Progenitor cell of endocrine pancreas (in vitro differentiated cells): ENCODE measurements at places on chromosomes 2 and 18.

GRCh38 chr2:168727904-168728470 is 74.5 kb upstream of the NOSTRIN start:
- DNase-seq = no peak

- DNase-seq = no peak
These were observed 244.1 kb downstream of the ICOS start for GRCh38 chr2:204180649-204181048.

DNA sequence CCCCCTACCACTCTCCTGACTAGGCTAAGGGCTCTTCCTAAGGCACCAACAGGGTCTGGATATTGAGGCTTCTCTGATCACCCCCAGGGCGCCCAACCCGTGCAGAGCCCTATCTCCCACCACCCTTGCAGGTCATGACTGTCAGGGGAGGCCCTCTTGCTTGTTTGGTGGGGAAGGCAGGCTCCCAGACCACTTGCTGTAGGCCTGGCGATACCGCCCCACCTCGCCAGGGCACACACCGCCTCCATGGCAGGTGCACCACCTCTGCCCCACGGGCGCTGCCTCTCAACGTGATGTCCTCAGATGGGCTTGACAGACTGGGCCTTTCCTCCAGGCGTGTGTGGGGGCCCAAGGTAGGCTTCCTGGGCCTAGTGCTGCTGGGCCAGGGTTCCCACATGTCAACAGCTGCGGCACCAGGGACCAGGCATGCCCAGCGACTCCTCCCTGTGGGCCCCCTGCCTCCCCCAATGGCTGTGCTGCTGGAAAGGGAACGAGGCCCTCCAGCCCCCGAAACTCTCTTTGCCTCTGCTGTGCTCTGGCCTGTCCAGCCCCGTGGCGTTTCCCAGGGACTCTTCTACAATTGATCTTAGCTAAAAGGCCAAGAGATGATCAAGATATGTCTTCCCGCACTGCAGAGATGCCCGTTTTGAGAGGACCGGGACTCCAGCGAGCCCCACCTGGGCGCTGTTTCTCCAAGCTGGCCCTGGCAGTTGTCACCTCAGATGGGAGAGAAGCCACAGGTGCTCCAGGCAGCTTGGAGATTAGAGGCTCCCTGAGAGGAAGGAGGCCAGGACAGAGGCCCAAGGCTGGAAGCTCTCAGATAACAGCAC is 7.5 kb downstream of the NPPC start:
- no peak for DNase-seq

- DNase-seq = no peak
These were observed 246.8 kb downstream of the HDAC4 start for GRCh38 chr2:239153806-239154591.

GRCh38 chr18:32847691-32848090 is 74.9 kb upstream of the KLHL14 start:
- no peak for DNase-seq

DNA sequence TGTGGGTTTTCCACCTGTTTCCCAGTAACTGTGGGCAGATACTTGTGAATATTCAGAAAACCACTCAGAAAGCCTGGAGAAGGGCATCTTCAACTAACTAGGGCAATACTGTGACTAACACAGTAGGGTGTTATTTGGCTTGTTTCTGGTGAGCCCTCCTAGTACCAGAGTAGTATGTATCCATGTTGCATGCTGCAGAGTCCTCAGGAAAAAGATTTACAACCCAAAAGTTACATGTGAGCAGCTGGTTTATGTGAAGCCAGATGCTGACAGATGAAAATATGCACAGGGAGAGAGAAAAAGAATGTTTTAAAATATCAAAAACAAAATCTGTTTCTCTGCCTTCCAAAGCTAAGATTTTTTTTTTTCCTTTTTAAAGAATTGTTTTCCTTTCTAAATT is 333.2 kb upstream of the UBE2E3 start:
- DNase-seq = no peak

- DNase-seq = no peak
These were observed 147.6 kb upstream of the CAB39 start for GRCh38 chr2:230564805-230565779.

DNA sequence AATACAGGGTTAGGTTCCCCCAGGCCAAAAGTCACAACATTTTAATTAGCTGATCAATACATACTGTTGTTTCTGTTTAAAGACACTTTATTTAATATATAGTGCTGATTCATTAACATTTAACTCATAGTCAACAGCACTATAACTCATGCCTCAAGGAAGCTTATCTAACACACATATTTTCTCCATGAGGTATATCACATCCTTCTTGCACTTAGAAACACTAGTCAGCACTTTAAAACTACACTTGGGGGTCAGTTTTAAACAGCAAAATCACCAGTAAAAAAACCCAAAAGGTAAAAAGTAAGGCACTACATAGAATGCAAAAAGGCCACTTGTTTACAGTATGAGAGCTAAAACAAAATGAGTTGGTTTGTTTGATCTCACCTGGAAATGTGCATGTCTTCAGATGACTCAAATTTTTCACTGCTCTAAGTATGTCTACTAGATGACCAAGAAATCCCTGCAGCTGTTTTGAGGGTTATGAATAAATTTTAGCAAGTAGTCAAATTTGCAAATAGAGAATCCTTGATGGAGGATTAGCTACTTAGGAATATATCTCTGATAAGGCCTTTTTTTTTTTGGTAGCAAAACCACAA is 54.1 kb upstream of the EPB41L5 start:
- no peak for DNase-seq

DNA sequence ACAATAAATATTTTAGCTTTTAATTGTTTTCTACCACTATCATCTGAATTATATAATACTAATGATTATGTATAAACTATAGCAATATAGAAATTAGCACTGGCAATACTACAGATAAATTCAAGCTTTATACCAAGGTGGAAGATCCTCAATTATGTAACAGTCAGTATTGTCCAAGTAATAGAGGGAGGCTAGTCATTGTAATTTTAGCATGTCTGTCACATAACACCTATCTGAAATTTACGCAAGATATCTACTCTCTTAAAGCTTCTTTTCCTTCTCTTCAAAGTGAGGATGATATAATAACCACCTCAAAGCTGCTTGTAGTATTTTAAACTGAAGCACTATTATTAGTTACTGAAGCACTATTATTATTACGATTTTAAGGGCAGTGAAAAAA is 12.2 kb downstream of the KCNJ3 start:
- DNase-seq = no peak

GRCh38 chr2:226893216-226893615 is 57.4 kb downstream of the RHBDD1 start:
- DNase-seq = no peak

- DNase-seq = no peak
These were observed 246.1 kb downstream of the EXOC6B start for GRCh38 chr2:72579591-72580180.

GRCh38 chr18:48741866-48742265 is 203.0 kb downstream of the CTIF start:
- no peak for DNase-seq

DNA sequence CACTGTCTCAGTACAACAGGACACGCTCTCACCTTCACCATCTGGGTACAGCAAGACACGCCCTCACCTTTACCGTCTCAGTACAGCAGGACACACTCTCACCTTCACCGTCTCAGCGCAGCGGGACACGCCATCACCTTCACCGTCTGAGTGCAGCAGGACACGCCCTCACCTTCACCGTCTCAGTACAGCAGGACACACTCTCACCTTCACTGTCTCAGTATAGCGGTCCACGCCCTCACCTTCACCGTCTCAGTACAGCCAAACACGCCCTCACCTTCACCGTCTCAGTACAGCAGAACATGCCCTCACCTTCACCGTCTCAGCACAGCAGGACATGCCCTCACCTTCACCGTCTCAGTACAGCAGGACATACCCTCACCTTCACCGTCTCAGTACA is 109.9 kb upstream of the CTDP1 start:
- DNase-seq = no peak

DNA sequence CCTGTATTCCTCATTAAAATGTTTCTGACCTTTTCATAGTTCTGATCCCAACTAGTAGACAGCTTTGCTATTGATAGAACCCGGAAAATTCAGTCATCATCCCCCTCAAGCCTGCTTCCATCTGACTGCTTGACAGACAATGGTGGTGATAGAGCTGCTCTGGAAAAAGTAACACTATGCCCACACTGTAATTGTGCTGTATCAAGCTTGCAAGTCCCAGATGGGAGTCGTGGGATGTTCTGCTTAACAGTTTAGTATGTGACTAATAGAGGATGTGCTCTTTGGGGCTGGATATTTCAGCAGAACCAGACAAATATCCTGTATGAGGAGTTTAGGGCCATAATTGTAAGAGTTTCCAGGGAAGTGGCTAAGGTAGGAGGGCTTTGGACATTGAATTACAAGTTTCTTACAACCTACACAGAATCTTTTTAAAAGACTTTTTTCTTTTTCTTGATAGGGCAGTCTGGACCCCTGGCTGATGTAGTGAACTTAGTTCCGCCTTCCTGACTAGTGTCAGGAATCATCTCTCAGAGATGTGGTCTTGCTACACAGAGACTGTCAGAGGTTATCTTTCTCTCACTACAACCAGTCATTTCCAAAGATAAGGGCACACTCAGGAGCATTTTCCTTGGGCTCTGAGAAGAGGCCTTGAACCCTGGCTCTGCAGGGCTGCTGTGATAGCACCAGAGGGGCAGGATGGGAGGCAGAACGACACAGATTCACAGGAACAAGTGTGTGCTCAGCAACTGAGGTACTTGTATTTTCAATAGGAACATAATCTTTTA is 158.0 kb upstream of the RBMS1 start:
- DNase-seq = no peak

- DNase-seq = no peak
These were observed 58.3 kb downstream of the MRPL33 start for GRCh38 chr2:27829791-27830190.

- no peak for DNase-seq
These were observed 13.0 kb downstream of the RND3 start for GRCh38 chr2:150474326-150475074.

DNA sequence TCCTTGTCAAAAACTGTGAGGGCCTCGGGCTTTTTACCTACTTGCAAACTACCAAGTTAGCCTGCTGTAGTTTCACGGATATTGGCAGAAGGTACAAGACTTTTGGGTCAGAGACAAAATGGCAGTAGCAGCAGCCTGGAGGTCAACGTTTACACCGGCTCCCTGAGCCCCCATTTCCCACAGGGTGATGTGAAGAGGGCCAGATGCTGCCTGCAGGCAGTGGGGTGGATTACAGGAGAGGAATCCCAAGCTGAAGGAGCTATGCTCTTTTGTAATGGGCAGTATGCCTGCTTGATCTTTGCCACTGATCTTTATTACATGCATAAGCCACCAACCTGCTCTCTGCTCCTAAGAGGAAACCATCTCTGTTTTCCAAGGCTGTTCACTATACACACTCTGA is 29.5 kb upstream of the SP5 start:
- DNase-seq = no peak
